NCI-H510A treated with DMSO at 0.1 percent for 48 hours (cell line): ENCODE measurements at places on chromosomes 3 and 15.

DNA sequence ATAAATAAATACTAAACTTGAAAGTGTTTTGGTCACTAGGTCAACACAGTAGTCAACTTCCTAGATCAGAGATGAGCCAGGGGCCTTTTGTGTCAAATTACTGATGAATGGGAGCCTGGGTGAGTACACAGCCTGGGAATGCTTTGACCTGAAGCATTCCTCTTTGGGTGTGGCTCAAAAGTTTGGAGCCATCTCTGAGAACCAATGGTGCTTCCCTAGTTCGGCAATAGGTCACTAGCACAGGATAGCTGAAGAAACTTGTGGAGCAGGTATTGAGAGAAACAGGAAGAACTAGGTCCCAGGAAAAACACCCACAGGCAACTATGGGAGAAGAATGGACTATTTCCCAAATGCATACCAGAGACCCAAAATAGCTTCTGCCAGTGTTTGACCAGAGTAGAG is 56.6 kb upstream of the PLXND1 start:
- DNase-seq, result no peak

DNA sequence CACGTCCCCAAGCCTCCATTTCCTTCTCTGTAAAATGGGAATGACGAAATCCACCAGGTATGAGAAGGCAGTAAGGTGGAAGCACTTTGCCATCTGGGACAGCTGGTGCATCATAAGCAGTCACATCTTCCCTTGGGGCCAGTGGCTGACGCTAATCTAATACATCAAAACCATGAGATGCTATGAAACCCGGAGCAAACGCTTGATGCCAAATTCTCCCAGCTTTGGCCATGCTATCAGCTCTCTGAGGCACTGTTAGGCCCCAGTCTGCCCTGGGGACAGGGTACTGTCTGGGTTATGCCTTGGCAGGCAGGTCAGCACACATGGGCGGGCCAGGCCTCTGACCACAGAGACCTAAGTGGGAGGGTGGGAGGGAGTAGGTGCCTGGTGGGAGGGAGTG is 66.1 kb downstream of the ADAMTS17 start:
- no peak for DNase-seq

DNA sequence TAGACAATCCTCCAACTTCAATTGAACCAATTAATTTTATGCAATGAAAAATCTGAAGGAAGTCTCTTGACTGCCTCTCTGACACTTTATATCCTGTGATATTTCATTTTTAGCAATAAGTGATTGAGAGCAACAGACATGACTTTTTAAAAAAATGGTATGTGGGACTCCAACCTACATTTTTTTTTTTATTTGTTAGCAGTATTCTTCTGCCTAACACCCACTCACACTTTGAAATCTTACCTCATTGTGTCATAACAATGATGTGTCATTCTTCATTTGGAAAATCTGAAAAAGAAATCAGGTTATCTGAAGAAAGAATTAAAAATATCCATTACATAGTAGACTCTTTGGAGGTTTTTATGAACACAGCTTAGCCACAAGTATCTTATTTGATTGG is 541.3 kb upstream of the KCNMB2 start:
- no peak for DNase-seq

DNA sequence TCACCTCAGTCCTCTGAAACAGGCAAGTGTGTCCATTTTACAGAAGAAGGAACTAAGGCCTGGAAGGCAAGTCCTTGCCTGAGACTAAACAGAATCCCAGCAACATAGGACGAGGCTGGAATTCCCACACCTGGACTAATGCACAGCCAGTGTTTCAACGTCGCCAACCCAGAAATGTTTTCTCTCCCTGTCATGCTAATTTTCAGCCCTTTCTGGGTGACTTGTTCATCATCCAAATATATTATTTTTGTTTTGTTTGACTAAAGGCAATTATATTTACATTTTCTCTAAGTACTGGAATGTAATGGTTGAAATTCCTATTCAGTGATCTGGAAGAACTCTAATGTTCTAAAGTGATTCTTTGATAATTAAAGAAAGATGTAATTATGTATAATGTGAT is 51.8 kb downstream of the BTD start:
- DNase-seq, result no peak

DNA sequence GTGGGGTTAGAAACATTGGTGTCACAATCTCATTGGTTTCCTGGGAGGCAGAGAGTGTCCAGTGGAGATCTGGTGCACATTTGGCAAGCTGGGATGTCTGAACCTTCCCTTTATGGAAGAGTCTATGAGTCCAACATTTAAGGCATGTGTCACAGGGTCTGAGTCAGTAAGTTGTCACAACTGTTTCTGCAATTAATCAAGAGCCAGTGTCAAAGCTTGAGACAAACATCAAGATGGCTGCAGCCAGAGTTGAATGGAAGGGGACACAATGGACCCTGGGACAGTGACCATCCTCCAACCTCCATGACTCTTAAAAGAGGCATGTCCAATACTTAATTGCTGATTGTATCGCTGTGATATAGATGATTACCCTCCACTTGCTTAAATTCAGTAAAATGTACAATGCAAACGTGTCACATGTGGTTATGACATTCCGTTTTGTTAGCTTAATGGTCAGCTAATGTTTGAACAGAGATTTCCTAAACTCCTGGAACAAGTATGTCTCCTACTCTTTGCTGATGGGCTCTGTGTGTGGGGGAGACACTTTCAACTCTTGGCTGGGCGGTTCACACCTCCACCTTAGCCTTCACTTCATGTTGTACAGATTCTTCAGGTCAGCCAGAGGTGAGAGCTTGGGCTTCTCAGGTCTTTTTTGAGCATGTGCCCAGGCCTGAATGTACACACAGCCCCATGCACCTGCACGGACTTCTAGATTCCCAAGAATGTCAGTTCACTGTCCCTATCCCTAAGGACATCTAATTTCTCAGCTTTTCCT is 79.9 kb upstream of the PRR23E start:
- DNase-seq, result no peak

- no peak for DNase-seq
Measured at GRCh38 chr3:11379824-11380701, 107.9 kb downstream of the ATG7 start.

DNA sequence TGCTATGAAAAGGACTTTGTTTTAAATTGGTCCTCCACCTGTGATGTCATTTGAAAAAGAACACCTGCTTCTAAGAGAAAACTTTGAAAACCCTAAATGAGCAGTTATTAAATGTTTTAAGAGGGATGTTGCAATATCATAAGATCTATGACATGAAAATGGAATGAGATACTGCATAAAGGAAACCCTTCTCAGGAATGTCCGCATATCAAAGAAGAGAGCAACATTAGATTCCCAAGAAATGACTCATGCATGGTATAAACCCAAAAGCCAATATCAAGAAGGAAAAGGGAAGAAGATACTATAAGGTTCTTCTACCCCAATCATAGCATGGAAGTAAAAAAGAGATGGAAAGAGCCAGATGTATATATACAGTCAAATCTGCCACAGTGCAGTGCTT is 627.5 kb upstream of the LMCD1 start:
- DNase-seq, result no peak

GRCh38 chr3:148992027-148992634 is 791 bp downstream of the GYG1 start:
- DNase-seq, result peak; percentile 29

- DNase-seq, result no peak
Measured at GRCh38 chr3:15809313-15809712, 11.5 kb upstream of the ANKRD28 start.

- DNase-seq, result no peak
Measured at GRCh38 chr15:81043281-81043934, 42.7 kb downstream of the TLNRD1 start.

DNA sequence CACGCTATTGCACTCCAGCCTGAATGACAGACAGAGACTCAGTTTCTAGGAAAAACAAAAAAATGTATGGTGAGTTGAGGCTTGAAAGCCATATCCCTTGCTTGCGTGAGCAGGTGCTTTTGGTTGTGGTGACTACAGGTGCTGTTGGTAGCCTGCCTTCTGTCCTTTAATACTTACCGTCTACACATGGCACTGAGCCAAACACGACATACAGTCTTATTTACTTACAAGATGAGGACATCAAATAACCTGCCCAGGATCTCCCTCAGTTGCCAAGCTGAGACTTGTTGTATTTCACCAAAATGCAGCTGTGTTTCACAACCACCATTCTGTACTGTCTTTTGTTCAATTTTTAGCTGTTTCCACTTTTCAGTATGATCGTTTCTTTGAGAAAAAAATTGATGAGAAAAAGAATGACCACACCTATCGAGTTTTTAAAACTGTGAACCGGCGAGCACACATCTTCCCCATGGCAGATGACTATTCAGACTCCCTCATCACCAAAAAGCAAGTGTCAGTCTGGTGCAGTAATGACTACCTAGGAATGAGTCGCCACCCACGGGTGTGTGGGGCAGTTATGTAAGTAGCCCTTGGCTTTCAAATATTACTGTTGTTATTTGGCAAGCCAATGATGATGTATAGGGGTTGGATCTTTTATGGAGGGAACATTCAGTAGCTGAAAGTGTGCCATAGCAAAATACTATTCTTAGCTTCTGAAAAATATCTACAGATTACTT is 6.5 kb downstream of the ALAS1 start:
- peak; percentile 79 for DNase-seq

- DNase-seq, result peak; percentile 52
Measured at GRCh38 chr3:53803124-53803815, 42.9 kb downstream of the CHDH start.

DNA sequence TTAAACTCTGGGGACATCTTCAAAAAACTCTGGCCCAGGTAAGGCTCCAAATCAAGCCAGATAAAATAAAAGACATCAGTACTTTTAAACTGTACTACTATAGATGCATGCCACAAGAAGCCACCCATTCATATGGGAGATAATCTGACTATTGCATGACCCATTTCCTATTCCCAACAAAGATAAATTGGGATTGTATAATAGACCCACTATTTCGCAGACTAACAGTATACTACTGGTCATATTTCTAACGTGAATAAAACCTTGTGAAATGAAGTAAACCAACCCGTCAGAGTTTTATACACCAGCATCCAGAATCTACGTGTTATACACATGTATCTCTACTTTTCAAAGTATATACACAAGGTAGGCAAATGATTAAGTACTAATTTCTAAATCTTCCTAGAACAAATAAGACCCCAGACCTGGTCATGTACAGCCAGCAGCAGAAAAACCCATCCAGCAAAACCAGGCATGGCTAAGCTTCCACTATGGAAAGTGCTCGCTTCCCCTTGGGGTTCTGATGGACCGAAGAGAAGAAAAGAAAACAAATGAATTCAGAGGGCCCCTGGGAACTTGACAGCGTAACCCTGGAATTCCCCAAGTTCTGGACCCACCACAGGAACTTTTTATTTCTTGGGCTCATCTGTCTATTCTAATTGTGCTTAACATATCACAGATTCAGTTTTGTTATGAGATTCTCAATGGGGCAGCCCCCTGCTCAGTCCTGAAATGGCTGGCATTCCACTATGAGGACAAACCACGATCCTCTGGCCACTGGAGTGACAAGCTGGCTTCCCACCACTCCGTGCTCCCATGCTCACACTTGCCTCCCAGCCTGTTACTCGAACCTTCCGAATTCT is 69.1 kb downstream of the MB21D2 start:
- no peak for DNase-seq

- DNase-seq, result no peak
Measured at GRCh38 chr15:92616621-92617548, 38.7 kb downstream of the FAM174B start.

GRCh38 chr3:124178531-124178930 is 186.6 kb upstream of the ROPN1 start:
- DNase-seq, result no peak
